ENCODE measurements at places on chromosomes 6 and 20.

- no peak for DNase-seq
Measured at GRCh38 chr6:15871276-15871675, 208.4 kb upstream of the DTNBP1 start.

- DNase-seq = no peak
Measured at GRCh38 chr6:44060612-44061374, 66.5 kb downstream of the MRPL14 start.

DNA sequence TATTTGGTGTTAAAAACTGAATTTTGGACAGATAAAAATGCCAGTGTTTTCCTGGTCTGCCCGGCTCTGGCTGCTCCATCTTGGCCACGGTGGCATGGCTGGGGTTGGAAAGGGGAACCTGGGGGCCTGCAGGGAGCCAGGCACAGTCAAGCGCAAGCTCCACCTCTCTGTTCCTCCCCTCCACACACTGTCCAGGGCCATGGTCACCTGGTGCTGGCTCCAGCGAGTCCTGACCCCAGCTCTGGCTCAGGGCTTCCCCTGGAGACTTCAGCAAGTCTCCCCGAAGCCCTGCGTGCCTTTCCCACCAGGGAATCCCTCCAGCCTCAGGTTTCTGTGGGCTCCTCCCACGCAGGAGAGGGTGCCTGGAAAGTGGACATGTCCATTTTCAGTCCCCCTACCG is 298.5 kb downstream of the QKI start:
- no peak for DNase-seq

DNA sequence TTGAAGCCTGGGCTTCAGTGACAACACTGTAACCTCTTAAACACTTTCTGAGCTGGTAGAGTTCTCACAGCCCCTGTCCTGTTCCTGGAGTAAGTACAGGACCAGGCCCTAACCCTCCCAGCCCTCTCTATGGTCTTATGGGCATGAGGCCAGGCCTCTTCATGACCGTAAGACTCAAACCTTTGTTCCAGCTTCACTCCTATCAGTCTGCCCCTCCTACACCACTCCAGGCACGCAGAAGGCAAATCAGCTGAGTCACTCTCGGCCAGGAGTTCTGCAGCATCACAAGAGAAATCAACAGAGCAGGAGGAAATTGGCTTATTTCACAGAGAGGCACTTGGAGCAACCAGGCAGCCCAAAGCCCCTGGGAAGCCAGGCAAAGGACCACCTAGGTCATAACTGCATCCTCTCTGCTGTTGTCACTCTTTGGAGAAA is 25.3 kb upstream of the CHD6 start:
- DNase-seq = no peak

DNA sequence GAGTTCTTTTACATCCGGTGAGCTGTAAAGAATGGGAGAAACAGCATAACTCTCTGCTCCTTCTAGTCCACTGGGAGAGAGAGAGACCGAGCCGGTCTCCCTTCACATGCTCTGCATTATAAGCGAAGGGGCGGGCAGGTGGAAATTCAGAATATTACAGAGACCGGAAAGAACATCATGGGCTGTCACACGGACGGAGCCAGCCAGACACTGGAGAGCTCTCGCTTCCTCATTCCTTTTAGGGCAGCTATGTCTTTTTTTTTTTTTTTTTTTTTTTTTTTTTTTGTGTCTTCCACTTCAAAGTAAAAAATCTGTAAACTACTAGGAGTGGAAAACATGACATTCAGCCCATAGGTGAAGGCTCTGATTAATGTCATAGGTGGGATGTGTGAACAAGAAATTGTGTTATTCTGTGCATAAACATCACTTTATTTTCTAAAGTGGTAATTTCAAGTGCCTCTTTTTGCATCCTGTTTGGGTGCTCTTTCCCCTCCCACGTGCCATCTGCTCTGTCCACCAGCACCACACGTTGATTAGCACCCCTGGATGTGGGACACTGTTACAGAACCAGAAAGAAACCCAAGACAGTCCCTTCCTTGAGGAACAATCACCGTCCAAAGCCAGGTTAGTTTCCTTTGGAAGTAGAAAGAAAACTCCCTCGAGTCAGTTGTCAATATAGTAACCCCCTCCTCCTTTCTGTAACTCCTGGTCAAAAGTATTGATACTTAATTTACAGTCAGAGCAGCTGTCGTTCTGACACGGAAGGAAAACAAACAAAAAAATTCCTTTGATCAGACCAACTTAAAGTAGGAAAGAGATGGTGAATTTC is at the start of gene TAGAP:
Gene TAGAP (minus strand): TSS at position 93 of the 829 bp plus-strand sequence. CDS start 845 bp downstream, outside the sequence.
- peak; percentile 65 for DNase-seq

- DNase-seq = no peak
Measured at GRCh38 chr20:61776491-61777075, 289.1 kb downstream of the TAF4 start.

DNA sequence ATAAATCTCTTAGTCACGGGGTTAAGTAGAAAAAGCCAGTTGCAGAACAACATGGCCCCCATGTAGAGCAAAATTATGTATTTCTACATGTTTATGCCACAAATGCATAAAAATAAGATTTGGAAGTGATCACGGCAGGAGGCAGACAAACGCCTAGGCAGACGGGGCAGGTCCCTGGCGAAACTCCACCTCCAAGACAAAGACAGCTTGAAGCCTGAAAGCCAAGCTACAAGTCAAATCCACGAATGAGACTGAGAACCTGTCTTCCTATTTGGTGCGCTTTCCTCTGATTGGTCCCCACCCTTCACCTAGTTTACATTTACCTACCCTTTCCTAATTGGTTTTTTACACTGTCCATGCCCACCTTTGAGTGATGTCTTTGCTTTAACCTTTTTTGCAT is 28.7 kb upstream of the AHCY start:
- DNase-seq = no peak

DNA sequence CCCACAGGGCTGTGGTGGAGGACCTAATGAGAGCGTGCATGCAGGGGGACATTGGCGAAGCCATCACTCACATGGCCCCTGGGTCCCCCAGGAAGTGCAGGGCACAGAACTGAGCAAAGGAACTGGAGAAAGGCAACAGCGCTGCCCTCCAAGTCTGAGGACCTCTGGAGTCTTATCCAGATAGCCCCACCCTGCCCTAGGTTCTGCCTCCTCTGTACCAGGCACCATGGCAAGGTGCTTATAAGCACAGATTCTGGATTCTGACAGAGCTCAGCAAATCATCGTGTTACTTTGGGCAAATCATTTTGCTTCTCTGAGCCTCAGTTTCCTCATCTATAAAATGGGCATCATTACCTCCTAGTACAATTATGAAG is 44.5 kb downstream of the SLC13A3 start:
- no peak for DNase-seq

- no peak for DNase-seq
Measured at GRCh38 chr20:48690888-48691287, 136.9 kb downstream of the PREX1 start.

GRCh38 chr6:144696610-144697368 is 411.7 kb downstream of the UTRN start:
- no peak for DNase-seq

DNA sequence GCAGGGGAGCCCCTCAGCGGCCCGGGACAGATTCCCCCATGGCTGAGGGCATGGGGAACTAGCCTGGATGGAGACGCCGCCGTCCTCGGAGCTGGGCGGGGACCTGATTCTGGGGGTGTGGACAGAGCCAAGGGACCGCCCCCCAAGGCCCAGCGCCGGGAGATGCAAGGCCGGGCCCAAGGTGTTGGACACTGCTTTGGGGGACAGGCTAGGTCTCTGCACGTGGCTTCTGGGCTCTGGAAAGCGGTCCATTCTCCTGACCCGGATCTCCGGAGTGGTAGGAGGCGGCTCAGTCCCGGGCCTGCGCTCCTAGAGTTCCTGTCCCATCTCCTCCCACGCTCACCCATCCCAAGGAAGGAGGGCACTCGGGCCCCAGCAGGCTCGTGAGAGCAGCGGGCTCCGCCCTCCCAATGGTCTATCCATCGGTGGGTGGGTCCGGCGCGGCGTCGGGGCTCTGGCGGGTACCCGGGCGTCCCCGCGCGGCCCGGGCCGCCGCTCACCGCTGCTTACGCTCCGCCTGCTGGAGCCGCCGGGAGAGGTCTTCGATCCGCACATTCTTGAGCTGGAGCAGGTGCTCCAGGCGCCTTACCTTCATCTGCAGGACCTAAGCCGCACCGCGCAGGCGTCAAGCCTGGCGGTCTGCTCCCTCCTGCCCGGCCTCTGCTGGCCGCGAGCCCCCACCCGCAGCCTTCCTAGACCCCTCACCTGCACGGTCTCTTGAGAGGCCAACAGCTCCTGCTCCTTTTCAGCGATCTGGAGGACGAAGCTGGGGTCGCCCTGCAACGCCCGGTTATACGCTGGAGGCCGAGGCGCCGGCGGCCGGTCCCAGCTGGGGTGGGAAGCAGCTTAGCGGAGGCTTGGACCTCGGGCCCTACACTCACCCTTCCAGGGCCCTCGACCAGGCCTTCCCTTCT is 3.3 kb downstream of the SPEF1 start:
- DNase-seq = no peak

DNA sequence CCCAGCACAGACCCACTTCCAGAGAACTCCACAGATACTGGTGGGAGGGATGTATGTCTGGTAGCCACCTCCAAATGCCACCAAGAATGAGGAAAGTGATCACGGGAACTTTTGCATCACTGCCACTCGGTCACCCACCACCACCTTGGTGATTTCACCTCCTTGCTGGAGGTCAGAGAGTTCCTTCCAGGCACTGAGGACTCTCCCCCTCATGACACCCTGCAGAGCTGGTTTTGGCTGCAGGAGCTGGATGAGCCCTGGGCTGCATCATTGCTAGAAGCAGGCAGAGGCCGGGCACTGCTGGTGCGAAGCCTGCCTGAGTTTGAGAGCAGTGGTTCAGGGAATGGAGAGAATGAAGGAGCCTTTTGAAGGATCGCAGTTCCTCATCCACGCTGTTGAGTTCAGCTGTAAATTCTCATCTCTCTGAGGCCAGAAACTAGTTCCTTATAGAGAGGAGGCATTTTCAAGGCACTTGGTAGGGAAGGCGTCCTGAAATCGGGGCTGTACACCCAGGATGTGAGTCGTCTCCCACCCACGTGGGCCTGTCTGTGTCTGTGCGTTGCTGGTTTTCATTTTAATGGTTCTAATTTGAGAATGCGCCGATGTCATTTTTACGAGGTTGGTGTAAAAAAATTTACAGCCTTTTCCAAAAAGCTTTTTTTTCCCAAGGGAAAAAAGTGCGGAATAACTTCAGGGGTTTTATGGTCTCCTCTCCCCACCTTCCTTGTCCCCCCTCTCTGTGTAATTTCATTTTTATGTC is 25.0 kb downstream of the FOXP4 start:
- no peak for DNase-seq

DNA sequence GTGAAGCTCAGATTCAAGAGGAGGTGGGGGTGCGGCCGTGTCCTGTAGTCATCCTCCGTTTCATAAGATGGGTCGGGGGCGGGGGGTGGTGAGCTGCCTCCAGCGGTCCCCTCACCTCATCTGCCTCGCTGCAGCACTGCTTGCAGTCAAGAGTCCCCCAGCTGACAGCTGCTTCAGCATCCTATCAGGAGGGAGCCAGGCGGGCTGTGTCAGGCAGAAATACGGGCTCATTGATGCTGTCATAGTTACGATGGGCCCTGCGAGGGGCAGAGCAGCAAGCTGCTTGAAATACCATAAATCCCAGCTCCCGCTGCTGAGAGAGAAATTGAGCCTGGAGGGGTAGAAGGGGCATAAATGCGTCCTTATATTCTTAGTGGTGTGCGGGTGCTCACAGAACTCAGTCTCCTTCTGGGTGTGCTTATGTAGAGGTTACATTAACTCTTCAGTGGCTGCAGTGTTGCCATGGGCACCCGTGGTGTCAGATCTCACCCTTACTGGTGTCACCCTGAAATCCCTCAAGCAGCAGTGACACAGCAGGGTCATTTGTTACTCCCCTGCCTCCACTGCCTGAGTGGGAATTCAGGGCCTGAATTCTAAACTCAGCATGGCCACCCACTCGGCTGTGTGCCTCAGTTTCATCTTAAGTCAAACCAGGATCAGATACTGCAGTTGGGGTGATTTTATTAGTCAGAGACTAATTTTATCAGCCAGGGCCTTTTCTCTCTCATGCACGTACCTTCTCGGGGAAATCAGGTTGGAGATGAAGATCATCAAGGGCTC is 21.8 kb downstream of the CCDC167 start:
- DNase-seq = no peak

DNA sequence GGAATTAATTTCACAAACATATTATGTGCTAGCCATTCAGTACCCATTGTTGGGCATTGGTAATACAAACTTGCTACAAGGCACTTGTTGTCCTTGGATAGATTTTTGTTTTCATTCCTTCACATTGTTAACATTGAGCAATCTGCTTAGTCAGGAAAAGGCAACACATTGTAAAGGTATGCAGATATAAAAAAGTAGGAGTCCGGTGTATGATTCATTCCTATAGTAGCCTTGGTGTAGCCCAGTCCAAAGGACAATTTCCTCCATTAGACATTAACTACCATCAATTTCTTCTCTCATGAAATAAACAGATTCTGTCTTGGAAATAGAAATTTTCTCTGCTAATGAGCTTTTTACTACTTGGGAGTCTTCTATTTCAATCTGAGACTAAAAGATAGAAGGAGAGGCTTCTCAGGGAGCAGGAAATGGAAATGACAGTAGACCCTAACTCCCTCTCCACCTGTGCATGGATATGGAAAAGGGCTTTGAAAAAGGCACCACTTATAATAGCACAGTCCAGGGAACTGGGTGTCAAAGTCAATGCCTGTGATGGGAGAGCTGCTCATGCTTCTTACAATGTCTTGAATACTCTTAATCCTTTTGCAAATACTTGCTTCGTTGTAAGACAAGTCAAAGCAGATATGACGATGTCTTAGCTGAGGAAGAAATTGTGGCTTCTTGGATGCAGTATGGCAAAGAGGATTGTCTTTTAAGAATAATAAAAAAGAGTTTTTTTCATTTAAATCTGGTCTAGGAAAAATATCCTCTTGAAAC is 369.4 kb upstream of the CITED2 start:
- DNase-seq = no peak

DNA sequence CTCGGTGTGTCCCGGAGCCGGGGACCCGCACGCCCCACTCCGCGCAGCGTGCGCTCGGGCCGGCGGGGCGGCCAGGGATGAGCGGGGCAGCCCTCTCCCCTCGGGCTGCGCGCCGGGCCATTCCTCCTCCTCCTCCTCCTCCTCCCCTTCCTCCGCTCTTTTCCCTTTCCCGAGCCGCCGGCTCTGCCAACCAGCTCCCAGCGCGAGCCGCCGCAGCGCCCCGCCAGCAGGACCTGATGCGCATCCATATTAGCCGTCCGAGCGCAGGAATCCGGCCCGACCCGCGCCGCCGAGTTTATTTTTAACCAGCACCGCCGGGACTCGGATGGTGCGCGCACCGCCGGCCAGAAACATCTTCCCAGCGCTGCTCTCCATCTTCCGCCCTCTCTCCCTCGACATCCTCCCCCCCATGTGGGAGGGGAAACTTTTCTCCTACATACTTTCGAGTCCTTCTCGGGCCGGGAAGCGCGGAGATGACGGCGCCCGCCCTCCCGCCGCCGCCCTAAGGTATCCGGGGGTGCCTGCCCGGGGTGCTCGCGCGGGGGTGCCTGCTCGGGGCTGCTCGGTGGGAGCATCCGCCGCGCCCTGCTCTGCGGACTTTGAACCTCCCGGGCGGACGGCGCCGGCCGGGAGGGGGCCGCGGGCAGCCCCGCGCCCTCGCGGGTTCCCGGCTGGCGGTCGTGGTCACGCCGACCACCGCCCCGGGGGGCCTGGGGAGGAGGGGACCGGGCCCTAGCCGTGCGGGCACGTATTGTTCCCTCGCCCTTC is 619 bp downstream of the RREB1 start:
- DNase-seq = peak; percentile 9
